ENCODE measurements at places on chromosomes 1 and 21.

- no peak for DNase-seq
Measured at GRCh38 chr1:36455386-36455785, 5.1 kb upstream of the OSCP1 start.

DNA sequence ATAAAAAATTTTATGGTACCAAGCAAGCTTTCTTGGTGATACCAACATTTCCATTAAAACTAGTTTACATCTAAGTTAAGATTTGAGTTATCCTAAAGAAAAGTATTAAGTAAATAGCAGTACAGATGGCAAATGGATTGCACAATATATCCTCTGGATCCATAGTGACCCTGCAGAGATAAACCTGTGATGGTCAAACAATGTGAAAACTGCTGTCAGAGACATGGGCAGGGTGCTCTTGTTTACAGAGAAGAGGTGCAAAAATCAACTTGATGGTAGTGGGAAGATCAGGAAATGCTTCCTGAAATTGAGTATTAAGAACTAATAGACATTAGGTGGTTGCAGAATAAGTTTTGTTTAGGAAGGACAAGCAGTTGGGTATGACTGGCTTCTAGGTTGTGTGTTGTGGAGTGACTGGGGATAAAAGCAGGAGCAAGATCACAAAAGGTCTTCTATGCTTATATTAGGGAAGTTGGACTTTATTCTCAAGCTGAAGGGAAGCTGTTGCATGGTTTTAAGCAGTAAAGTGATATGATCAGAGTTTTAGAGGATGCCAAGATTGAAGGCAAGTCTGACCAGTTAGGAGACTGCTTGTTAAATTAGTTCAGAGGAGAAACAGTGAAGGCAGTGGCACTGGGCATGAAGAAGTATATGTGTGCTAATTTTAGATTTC, 9.9 kb downstream of the TTC3 start:
- no peak for DNase-seq

- DNase-seq = peak; percentile 10
Measured at GRCh38 chr21:28160378-28160777, 832.3 kb downstream of the LTN1 start.

- no peak for DNase-seq
Measured at GRCh38 chr21:24945910-24946309, 661.4 kb downstream of the MRPL39 start.

DNA sequence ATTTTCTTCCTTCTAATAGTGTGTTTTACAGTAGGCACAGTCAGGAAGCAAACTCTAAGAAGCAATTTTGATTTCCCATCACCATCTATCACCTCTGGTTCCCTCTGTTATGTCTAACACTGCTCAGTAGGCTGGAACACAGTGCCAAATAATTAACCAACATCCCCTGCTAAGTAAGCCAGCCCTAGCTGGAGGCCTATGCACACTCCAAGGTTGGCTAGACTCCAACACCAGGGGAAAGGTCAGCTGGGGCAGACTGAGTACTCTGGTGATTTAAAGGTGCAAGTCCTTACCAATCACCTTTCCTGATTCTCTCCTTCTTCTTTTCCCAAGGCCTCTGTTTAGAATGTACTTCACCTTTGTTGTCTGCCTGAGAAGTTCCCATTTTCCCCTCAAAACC, 46.5 kb upstream of the BEND5 start:
- DNase-seq = no peak

- no peak for DNase-seq
Measured at GRCh38 chr1:67431156-67431765, 1.1 kb upstream of the SERBP1 start.

GRCh38 chr1:107531065-107531908, 390.4 kb downstream of the NTNG1 start:
- no peak for DNase-seq

GRCh38 chr1:36934061-36934460, 100.3 kb downstream of the GRIK3 start:
- no peak for DNase-seq

- no peak for DNase-seq
Measured at GRCh38 chr21:20329636-20330035, 668.6 kb upstream of the NCAM2 start.

DNA sequence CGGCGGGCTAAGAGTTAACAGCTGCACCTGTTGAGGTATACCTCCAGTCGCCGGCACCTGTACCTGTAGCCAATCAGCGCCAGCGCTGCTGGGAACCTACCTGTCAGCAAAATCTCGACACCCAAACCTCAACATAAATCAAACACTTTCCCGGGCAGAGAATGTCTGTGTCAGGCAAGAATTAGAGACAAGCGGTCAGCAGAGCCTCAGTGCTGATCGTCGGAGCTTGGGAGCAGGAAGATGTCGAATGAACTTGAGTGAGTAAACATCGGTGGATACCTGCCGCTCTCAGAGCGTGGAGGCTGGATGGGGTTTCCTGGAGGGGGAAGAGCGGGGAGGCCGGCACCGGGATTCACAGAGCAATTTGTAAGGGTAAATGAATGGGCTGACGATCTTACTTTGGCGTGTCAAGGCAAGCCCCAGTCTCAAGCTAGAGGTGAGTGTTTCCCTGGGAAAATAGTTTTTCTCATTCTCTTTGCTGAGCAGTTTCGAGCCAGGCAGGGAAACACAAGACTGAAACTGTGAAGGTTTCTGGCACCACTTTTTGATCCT, at the start of gene GRHL3:
GRHL3 (plus strand) TSS at position 46 of the 552 bp plus-strand sequence; CDS start at position 241, 195 bp downstream.
- peak; percentile 31 for DNase-seq

GRCh38 chr1:209510063-209510462, 73.5 kb upstream of the CAMK1G start:
- DNase-seq = no peak

DNA sequence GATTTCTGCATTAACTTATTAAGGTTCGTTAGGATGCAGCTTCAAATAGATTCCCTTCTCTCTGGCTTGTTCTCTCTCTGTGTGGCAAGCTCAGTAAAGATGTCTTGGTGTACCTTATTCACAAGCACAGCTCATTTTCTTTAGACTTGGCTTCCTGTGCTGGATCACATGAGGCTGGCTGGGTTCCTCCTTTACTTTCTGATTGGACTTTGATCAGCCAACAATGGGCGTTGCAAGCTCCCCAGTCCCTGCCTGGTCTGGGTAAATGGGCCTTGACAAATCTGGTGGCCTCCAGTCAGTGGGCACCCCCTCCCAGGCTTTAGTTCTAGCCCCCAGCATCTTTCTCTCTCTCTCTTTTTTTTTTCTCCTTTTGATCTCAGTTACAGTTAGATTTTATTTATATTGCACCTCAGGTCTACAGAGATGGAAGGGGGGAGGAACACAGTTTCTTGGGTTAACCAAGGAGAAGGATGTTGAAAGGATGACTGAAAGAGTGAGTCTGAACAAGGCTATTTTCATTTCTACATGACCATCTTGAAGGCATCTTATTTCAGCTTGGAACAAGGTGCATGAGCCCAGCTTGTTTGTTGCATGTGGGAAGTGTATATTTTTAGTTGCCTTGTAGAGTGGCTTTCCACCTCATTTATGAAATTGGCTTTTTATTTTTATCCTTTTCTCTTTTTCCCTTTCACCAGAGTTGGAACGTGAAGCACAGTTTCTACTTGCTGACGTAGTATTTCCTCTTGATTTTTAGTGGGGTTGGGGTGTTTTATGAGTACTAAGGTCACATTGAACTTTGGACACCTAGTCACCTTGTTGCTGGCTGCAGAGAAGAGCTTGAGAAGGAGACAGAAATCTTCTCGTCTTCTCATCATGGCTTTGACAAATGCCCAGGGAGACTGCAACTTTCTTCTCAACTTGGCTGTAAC, 77.1 kb downstream of the PBX1 start:
- no peak for DNase-seq

DNA sequence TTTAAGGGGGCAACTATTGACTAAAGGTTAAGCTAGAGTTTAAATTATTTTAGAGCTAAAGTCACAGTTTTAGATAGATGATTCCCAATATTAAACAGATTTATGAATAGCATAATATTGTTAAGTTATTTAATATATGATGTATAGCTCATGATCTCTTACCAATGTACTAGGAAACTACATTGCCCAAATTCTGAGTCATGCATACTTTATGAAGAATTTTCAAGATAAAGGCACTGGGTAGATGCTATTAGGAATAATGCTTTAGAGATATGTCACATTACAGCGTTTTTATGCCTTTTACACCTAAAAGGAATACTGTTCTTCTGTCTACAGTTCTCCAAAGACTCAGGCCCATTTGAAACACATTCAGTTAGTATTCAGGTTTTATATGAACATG, 215.1 kb downstream of the NCAM2 start:
- DNase-seq = peak; percentile 52

- DNase-seq = no peak
Measured at GRCh38 chr1:225250432-225250831, 177.4 kb downstream of the LBR start.

DNA sequence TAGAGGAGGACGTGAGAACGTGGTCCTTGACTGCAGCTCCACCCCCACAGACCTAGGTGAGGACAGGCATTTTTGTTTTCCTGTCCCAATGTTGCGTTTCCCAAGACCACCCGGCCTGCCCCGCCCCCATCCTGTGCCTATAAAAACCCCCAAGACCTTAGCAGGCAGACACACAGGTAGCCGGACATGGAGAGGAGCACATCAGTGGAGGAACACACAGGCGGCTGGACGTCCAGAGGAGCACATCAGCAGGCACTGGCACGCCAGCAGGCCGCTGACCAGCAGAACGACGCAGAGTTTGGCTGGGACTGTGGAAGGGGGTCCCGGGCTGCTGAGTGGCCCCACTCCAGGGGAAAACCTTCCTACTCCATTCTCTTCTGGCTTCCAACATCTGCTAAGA, 12.7 kb upstream of the HMGCL start:
- DNase-seq = no peak

DNA sequence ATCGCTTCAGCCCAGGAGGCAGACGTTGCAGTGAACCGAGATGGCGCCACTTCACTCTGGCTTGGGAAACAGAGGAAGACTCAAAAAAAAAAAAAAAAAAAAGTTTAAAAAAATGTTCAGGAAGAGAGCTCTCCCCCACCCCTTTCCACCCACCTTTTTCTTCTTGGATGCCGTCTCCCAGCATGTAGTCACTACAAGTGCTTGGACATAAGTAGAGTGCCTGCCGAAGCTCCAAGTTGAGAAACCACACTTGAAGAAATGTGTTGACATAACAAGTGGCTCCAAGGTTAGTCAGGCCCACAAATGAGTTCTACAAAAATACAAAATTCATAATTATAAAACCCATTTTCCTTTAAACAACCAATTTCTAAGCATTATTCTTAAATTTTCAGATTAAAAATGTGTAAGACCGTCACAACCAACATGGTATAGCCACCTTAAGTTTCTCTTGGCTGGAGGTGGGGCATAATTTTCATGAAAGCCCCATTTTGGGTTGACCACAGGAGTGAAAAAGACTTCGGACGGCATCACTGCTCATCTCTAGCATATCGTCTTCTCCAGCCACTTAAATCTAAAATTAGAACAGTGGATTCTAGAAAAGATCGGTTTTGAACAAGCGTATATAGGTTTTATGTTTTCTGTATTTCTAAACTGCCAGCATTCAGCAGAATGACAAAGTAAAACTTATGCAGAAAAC, 26.4 kb downstream of the USP48 start:
- DNase-seq = no peak

- DNase-seq = peak; percentile 78
Measured at GRCh38 chr1:110477041-110477440, 26.1 kb downstream of the PROK1 start.

DNA sequence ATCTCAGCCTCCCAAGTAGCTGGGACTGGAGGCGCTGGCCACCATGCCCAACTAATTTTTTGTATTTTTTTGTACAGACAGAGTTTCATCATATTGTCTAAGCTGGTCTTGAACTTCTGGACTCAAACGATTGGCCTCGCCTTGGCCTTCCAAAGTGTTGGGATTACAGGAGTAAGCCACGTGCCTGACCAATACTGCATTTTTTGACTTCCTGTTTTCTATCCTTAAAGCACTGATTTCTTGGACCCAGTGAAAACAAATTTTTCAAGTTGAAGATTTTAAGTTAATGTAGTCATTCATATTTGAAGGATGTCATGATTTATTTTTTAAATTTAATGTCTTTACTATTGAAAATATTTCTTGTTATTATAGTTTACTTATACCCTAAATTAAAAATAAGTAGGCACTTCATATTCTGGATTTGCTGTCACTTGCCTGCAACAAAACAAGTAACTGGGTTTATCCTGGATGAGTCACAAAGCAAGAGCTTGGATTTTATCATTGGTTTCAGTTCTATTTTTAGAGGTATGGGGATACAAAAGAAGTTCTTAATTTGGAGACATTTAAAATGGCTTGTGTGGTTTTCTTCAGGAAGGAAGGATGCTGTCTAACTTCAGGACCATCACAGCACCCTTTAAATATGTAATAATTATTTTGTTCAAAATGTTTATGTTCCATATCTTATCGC, 2.2 kb upstream of the VPS45 start:
- DNase-seq = peak; percentile 57

DNA sequence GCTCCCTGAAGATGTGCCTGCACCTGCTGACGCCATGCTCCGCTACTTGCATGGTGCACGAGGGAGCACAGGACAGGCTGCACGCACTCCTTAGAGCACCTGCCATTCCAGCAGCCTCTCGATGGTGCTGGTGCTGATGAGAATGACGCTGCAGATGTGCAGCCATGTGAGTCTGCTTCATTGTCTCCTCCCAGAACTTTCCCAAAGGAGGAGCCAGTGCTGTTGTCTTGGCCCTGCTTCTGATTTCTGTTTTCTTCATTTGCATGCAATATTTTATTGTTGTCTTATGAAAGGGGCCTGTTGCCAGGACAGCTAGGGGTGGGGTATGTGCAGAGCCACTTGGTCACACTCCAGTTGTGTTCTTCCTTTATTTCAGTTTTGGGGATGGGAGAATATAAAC, 70.1 kb downstream of the PCBP3 start:
- DNase-seq = no peak
